ENCODE measurements at places on chromosomes 16 and 17.

DNA sequence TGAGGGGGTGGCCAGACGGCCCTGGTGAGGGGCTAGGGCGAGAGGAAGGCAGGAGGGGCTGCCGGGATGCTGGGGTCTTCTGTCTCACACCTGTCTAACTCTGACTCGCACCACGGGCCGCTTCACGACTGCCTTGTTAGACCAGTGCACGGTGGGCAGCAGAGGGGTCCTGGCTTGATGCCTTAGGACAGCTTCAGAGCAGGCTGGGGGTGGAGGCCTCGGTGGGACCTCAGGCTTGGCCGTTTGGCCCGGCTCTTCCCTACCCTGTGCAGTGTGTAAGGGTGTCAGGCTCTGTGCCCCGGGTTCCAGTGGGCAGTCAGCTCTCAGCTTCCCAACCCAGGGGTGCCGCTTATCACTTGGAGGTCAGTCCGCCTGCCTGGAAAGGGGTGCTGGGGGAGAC lies 100.7 kb downstream of the OR1D5 start:
- DNase-seq, result no peak

GRCh38 chr16:58843675-58844074 lies 109.6 kb upstream of the GOT2 start:
- DNase-seq, result no peak

DNA sequence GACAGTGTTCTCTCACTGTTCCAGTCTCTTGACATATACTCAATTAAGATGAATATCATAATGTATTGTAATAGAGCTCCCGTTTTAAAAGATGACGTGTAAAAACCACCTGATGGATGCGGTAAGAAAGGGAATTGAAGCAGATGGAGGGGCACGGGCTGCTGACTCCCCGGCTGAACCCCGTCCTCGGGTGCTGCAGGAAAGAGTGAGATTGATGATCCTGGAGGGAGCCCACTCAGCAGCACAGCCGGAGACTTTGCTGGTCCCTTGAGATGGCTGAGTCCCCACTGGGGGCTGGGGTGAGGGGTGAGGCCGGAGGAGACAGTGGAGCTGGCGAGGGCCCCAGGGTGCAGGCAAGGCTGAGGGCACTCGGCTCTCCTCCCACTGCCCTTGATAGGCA lies 217.4 kb downstream of the RPTOR start:
- DNase-seq, result no peak

GRCh38 chr17:83071966-83072562 lies 7.3 kb upstream of the METRNL start:
- no peak for DNase-seq

DNA sequence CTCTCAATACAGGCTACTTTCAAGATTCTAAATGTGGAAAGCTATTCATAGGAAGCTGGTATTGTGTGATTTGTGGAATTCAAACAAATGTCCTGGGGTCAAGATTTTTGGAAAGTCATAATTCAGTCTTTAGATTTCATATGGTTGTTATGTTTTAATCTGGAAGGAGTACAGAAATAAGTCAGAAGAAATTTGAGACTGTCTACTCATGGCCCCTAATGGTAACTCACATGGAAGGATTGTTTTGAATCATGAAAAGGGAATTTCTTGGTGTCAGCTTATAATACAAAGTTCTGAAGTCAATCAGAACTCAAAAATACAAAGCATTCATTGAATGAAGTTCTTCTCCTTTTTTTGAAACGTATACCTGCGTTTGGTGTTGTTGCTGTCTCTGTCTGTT lies 3.1 kb downstream of the KCNJ2 start:
- DNase-seq, result no peak

- DNase-seq, result no peak
Measured at GRCh38 chr17:44204441-44204882, 4.8 kb upstream of the ATXN7L3 start.

GRCh38 chr16:29920288-29921033 lies 5.6 kb downstream of the KCTD13 start:
- DNase-seq, result no peak

Measured in NCI-H146 (cell line).